Activated CD8-positive, alpha-beta memory T cell treated with anti-CD3 and anti-CD28 coated beads for 4 hours (primary cell): ENCODE measurements at places on chromosomes 5 and 9.

DNA sequence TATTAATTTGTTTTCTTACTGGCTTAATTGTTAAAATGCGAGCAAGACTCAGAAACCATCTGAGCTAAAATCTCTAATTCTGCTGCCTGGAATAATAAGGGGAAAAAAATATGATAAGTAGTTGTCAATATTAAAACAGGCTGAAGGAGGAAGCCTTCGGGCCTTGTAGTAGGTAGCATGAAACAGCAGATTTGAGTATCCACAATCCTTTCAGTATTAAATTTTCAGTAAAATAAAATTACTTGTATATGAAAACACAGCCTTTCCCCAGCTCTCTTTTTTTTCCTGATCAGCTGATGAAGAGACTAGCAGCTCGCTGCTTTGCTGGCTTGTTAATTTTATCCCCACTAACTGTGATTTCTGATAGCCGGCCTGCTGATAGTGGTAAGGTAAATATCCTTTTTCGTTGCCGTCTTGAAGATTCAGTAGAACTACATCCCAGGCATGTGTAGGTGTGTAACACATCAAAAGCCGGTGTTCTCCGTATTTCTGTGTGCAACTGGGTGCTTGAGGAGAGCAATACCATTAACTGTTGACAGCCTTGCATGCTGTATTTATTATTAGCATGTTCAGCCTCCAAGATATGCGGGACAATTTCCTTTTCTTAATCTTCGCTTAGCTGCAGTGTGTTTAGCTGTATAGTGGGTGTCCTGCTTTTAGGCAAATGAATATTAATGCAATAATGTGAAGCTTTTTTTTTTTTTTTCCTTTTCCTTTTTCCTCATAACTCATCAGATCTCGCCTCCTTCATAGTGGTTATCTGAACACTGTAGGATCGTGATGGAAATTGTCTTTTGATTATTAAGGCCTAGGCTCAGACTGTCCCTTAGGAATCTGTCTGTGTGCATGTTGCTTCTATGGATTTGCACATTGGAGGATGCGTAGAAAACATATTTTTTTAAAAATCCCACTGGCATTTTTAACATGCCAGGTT, 144.6 kb downstream of the SMARCA2 start:
- DNase-seq, result no peak

GRCh38 chr9:70609011-70609410, 194.6 kb upstream of the KLF9 start:
- DNase-seq, result no peak

GRCh38 chr9:101673642-101674041, 64.8 kb downstream of the GRIN3A start:
- DNase-seq, result no peak

GRCh38 chr9:136054146-136054545, 40.9 kb downstream of the NACC2 start:
- DNase-seq, result no peak

- DNase-seq, result no peak
Measured at GRCh38 chr9:116274293-116274692, 120.7 kb downstream of the PAPPA start.

GRCh38 chr5:66949066-66949465, 247.5 kb downstream of the CD180 start:
- no peak for DNase-seq

DNA sequence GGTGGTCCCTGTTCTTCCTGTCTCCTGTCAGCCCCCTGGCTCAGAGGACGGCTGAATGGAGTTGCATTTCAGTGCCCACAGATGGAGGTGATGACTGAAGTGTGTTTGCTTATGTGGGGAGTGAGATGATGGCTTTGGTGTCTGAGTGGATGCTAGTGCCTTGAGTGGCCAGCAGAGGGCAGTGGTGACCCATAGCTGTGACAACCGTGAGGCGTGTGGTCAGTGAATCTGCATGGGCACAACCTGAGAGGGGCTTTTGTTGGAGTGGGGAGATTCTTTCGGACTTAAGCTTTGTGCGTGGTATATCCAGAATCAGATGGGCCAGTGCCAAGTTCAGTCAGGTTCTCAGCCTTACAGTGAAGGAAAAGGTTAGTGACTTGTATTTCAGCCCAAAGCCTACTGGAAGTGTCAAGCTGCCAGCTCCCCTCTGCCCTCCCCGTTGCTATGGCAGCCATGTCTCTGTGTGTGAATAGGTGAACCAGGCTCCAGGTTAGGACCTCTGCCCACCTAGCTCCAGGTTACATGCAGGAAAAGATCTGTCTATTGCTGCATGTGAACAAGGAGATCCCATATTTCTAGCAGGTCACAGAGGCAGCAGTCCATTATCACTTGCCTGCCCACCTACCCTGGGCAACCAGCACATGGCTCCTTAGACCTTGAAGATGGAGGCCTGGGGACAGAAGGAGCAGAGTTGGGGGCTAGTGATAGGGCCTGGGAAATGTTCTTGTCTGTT, 14.7 kb upstream of the CXXC5 start:
- no peak for DNase-seq

DNA sequence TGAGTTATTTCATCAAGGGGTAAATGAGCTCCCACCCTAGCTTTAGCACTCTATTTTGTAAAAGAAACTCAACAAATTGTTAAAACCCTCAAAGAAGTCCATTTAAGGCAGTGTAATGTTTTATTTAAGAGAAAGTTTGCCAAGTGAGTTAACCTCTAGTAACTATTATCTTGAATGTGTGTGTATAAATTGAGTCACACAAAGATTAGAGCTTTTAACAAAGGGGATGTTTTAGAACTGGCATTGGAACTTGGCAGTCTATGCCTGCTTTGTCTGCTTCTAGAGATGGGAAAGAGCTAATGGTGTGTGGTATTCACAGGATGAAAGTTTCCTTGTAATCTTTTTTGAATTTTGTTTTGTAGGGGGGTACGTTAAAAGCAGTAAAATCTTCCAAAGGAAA, 33.2 kb downstream of the KDM3B start:
- DNase-seq, result no peak

- DNase-seq, result no peak
Measured at GRCh38 chr5:172855597-172856292, 21.7 kb downstream of the ERGIC1 start.

DNA sequence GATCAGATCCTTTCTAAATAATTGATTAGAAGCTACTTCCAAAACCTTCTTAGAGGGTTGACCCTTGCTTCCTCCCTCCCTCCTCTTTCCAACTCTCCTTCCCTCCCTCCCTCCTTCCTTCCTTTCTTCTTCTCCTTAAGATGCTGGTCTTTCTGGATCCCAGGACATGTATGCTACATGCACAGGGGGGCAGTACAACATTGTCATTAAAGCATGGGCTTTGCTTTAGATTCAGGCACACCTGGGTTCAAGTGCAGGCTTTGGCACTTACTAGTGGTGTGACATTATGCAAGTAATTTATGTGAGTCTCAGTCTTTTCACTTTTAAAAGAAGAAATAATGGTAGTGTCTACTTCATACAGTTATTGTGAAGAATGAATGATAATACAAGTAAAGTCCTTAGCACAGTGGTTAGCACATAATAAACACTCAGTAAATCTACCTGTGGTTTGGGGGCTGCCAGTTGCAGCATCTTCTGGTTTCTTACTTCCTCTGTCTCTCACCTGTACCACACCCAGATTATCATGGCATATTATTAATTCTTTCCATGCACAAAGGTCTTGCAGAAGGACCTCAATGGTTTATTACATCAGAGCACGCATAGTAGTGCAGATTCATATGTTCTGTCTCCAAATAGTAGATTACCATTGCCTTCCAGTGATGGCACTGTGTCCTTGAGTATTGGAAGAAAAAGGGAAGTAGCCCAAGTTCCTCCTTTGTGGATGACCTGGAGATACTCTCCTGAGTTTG, 154.1 kb downstream of the ARHGAP26 start:
- no peak for DNase-seq

DNA sequence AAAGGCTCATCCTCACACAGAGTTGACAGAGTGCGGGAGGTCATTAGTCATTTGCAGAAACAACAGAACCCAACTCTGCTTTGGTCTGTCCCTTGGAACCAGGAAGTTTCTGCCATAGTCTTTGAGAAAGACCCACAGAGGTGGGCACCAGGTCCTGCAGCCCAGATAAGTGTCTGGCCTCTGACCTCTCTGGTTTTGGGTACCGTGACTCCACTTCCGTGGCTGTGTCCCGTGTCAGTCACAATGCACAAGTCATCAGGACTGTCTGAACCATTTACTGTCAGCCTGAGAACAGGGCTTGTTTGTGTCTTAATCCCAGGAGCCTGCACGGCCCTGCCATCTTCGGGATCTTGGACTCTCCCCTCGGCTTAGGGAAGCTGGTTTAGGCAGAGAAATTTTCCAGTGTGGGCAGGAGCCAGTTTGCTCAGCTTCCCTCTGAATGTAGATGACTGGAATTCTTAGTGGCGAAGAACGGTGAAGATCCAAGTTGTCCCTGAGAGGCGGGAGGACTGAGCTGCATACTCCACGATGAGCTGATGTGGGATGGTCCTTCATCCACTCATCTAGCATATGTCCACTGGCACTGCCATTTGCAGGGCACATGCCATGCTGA, 11.9 kb downstream of the GSN start:
- no peak for DNase-seq

DNA sequence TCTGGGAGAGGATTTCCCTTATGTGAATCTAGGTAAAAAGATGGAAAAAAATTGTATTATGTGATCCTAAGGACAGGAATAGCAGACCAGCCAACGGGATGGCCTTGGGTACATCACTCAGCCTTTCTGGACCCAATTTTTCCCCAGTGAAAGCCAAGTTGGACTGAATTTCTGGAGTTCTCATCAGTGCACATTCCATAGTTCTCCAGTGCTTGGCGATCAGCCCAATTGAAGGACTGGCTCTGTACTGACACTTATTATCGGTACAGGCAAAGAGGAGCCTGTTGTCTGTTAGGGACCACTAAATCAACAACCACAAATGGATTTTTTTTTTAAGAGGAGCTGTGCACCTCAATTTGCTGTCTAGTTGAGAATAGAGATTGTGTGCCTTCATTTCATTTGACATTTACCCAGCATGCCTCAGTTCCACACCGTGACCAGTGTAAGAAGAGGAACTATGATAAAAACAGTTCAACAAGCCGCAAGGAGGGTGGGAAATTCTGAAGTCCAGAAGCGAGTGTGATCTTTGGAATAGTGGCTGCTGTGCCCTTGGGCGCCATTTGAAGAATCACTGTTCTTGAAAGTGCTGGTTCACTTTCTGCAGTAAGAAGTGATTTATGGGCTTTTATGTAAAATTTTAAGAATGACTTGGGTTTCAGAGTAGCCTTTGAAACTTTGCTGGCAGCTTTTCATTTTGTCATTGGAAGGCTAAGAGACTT, 8.0 kb downstream of the ARL10 start:
- no peak for DNase-seq

- DNase-seq, result no peak
Measured at GRCh38 chr5:53265043-53265442, 155.5 kb upstream of the MOCS2 start.

DNA sequence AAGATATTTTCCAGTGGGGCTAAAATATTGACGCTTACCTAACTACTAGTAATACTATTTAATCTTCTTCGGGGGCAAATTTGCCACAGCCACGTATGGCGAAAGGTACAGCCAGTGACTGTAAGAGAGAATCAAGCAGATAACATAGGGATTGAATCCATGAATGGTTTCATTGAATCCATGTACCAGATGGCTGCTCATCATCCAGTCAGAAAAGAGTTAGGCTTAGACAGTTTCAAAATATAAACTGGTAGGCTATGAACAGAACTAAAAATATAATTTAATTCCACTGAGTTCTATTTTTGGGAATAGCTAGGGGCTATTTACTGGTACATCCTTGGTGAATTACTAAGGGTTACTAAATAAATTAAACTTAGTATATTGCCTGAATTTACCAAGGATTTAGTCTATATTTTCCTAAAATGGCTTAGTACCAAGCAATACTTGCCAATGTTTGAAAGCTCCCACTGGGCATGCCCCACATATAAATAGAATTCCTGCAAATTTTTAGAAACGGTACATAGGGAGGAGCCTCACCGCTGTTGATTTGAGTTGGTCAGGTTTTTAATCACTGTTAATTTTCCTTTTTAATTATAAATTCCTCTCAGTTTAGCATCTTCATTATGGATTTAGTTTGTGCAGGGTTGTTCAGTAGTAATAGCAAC, 55.8 kb upstream of the VLDLR start:
- no peak for DNase-seq

GRCh38 chr5:137621861-137622823, 113.7 kb downstream of the KLHL3 start:
- no peak for DNase-seq

DNA sequence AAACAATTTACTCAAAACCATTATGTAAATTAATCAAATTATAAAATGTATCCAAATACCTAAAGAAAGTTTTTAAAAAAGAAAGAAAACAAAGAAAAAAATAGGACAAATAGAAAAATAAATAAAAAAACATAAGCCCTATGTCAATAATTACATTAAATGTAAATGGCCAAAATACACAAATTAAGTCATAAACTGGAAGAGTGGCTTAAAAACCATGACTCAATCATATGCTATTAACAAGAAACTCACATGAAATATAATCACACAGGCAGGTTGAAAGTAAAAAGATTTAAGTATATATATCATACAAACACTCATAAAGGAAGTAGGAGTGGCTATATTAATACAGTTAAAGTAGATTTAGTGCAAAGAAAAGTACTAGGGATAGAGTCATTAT, 95.3 kb downstream of the PRELID2 start:
- no peak for DNase-seq

DNA sequence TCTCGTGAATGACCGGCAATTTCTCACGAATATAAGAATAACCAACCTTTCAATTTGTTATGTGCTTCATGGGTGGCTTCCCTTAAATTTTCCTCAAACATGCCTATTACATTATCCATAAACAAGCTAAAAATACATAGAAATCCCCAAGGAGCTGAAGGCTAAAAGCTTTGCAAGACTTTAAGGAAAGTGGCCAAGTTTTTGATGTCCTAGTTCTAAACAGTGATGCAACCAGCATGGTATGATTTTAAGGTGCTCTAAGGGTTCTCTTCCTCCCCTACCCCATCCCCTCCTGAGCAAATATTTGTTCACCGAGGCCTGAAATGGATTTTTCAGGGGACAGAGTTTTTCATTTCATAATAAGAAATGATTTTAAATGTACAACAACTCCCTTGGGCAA, 79.8 kb downstream of the RGS7BP start:
- no peak for DNase-seq

DNA sequence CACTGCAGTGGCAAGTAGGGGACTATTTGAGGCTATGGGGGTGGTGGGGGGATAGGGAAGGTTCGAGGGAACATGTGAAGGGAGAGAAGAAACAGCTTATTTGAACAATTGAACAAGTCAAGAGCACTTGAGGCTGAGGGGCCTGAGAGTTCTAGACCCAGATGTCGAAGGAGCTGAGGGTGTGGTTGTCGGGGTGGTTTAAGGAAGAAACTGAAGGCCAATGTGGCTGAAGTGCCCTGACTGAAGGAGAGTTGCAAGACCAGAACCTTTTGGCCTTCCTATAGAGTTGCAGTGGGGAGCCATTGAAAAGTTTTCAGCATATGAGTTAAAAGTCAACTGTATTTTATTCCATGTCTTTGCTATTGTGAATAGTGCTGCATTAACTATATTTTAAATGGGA, 19.1 kb downstream of the FOCAD start:
- DNase-seq, result no peak

GRCh38 chr5:170809551-170809950, 26.0 kb downstream of the GABRP start:
- no peak for DNase-seq
